ENCODE measurements at places on chromosomes 5 and 9. TPM values are rescaled to one million over a fixed set of nuclear protein-coding genes. Genes with fewer than 3 reads are reported as not detected.

Gene NUTM2G
- not detected for total RNA-seq

Gene WDR38
- total RNA-seq, result not detected

GRCh38 chr5:18732556-18733479 lies 1098.6 kb downstream of the TAF11L14 start:
- DNase-seq, result no peak
- no peaks in the 10 kb centered on the region for H3K36me3 ChIP-seq
- no peak overlapping the region for H3K4me3 ChIP-seq
- H3K4me1 ChIP-seq, result no peaks in the 10 kb centered on the region
- no peaks in the 10 kb centered on the region for H3K27me3 ChIP-seq

Gene SMIM33
- total RNA-seq, result not detected

DNA sequence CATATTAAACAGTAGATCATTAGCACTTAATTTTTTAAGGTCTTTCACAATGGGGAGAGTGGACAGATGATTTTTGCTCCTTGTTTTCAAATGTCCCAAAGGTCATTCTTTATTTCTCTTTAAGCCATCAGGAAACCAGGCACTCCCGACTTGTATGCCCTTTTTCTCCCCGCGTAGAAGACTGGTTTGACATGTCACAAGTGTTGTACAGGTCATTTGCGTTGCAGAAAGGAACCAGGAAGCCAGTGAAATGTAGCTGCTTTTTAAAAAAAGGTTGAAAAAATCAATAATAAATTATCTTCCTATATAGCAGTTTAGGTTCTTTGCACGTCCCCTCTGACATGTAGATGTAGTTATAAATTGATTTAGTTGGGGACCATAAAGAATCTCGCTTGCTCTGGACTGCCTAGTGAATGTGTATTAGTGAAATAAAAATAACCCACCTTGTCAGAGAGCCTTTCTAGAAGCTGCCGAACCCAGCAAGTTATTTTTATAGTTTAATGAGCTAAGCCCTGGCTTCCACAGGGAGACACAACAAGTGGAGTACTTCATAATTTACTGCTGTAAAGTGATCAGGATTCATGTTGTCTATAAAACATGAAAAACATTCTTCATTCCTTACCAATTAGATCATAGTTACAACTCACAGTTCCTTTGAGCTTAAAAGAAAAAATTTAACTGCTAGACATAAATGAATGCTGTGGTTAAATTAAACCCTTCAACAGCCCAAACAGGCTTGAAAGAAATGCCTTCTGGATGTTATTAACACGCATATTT lies 404.6 kb downstream of the CSNK1G3 start:
- H3K4me1 ChIP-seq, result no peaks in the 10 kb centered on the region
- H3K36me3 ChIP-seq, result no peaks in the 10 kb centered on the region
- H3K27ac ChIP-seq, result no peak overlapping the region
